ENCODE measurements at places on chromosomes 11 and 22. TPM values are rescaled to one million over a fixed set of nuclear protein-coding genes. Genes with fewer than 3 reads are reported as not detected.

GRCh38 chr11:102914238-102915043 lies 39.7 kb upstream of the MMP12 start:
- DNase-seq, result peak; percentile 16

TIGD3 gene
- 0.42 TPM for total RNA-seq

PLET1 gene
- not detected for total RNA-seq

PLAAT4 gene
- total RNA-seq, result 18.3 TPM

MICAL2 gene
- total RNA-seq, result 135 TPM

GLB1L3 gene
- 0.23 TPM for total RNA-seq

GRCh38 chr11:85751724-85752123 lies 59.2 kb downstream of the SYTL2 start:
- no peak for DNase-seq

MRGPRF gene
- total RNA-seq, result not detected

DNA sequence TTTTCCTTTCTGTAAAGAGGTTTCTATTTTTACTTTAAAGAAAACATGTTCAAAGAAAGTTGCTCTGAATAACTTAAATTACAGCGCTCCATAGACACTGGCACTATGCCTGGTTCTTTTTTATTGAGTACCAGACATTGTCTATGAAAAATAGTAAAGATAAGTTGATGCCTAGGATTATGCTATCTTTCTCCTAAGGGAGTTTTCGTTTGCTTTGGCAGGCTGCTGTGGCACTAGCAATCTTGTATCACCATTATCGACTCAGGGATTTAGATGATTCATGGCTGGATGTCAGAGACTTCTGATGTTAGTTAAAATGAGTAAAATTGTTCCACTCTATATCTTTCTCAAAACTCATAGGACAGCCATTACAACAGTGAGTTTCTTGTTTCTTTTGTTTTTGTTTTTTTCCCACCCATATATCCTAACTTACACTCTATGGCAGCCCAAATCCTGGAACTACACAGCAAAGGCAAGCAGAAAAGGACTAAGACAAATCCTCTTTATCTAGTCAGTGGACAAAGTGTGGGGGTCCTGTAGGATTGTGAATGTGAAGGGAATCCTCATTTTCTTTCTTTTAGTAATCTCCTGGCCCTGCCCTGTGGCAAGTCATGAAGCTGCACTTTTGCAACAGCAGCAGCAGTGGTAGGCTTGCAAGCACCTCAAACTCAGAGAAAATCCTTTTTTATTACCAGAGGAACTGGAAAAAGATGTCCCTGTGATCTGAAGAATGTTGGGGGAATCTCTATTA lies 20.7 kb downstream of the SLN start:
- DNase-seq, result peak; percentile 46

DNA sequence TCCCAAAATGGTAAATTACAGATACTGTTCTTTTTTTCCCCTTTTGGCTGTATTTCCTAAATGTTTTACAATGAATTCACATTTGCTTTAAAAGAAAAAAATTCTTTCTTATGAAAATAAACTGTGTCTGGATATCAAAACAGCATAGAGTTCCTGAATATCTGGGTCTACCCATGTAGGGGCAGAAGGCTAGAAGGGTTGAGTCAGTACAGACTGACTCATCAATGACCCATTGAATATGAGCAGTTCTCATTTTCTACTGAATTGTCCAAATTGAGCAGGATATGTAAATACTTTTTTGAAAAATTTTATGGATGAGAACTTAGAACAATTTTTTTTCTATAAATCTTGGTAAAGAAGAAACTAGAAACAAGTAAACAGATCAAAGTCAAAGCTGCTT lies 16.3 kb upstream of the C11orf87 start:
- no peak for DNase-seq

CD6 gene
- 0.06 TPM for total RNA-seq

GRCh38 chr22:46123694-46124382 lies 26.5 kb upstream of the PPARA start:
- no peak for DNase-seq

DNA sequence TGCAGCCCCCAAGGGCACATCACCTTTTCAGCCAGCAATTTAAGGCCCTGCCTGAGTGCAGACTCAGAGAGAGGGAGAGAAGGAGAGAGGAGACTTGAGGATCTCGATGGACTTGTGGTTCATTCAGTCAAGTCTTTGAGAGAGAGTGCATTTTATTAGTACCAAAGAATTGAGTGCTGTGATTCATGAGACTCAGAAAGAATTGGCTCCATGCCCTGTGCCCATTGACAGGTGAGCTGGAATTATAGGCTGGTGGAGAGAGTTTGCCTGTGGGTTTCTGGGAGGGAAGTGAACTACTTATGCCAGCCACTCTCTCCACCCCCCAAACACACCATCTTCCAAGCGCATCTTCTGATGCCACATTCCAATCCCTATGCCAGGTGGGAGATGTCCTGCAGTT lies 236.8 kb downstream of the MN1 start:
- no peak for DNase-seq

SCGB1C1 gene
- total RNA-seq, result not detected

DNA sequence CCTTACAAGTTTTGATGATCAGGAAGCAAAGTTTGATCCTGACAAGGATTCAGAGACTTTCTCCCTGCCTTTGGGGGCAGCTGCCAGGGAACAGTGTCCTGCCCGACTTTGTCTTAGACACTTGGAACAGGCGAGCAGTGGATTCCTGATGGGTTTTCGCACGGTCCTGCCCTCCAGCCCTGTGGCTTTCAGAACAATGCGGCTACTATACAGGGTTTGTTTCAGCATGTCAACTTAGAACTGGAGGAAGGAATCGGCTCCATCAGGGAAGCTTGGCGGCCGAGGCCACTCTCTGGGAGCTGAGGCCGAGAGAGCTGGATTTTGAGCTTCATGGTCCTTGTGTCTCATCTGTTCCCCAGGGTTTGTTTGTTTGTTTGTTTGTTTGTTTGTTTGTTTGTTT lies 11.5 kb downstream of the ANO1 start:
- DNase-seq, result no peak

DNA sequence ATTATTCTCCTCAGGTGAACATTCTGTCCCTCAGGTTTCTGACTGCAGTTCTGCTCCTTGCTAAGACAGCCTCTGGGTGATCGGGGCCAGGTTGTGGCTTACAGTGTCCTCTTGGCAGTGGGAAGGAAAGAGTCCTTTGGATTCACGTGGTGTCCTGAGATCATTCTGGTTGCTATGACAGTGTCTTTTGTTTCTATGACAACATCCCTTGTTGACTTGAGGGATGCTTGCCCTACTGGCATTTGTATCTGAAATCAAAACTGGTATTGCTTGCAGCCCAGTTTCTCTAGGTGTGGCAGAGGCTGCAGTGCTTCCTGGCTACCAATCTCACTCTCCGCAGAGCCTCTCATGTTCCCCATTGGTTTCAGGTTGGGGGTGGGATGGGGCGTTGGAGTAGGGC lies 151.8 kb upstream of the CCDC90B start:
- no peak for DNase-seq

DNA sequence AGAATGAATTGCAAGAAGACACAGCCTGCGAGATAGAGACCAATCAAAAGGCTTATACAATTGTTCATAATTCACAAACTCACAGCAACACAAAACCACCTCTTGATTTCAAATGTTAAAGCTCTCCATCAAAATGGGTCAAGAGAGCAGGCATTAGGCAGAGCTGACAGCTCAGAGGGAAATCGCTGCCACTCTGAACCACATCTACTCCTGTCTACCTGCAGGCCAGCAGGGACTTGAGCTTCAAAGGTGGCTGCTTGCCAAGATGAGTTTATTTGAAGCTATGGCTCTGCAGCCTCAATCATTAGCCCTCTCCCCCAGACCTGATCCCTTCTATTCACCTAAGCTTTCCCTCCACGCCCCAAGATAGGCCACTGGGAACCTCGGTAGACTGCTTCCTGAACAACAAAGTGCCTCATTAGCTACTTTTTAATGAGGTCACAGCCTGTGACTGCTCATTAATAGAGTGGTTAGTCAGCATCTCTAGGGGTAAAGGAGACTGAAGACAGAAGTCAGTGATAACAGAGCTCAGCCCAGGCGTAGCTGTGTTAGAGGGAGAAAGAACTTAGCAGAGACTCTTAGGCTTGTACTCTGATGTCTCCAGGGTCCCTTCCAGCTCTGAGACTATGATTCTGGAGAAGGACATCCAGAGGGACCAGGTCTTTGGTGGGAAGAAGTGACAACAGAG lies 21.2 kb upstream of the OR10A5 start:
- DNase-seq, result no peak

- no peak for DNase-seq
Observed at GRCh38 chr11:72287293-72287692, 43.3 kb upstream of the PHOX2A start.

GRCh38 chr11:11243209-11243589 lies 109.9 kb downstream of the CSNK2A3 start:
- DNase-seq, result no peak

- DNase-seq, result no peak
Observed at GRCh38 chr22:44409974-44410316, 88.1 kb downstream of the RTL6 start.

DNA sequence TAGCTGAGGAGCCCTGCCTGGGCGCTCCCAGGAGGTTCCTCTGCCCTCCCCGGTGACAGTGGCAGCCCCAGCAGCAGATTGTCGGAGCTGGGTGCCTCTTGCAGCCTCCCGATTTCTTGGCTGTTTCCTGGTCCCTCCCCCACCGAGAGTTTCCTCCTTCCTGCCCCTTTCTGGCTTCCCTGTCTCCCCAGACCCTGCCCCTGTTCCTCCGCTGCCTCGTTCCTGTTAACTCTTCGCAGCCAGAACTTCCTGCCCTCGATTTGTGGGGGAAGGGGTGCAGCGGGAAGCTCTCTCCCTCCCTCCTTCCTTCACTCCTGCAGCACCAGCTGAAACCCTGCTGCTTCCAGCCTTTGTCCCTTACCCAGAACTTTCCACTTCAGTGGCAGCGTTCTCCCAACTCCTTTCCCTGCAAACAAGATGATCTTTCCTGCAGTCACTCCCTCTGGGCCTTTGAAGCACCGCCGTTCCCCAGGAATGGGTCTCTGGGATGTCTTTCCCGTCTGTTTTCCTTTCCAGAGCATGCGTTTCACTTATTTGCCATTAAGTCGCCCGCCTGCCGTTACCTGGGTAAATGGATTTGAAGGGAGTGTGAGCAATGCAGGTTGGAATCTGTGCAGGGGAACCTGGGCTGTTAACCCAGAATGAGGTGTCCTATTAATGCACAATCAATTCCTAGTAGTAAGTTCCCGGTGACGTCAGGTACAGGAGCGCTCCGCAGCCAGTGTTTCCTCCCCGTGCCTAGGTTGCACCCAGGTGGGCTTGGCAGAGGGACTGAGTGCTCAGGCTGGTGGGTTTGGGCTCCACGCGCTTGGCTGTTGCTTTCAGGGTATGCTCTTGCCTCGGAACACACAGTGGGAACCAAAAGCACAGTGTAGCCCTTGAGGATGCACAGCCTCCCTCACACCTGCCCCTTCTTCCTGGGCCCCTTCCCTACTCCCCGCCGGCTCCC lies 4.3 kb downstream of the GRK2 start:
- DNase-seq, result no peak

TPP1 gene
- 2.5 TPM for total RNA-seq

DNA sequence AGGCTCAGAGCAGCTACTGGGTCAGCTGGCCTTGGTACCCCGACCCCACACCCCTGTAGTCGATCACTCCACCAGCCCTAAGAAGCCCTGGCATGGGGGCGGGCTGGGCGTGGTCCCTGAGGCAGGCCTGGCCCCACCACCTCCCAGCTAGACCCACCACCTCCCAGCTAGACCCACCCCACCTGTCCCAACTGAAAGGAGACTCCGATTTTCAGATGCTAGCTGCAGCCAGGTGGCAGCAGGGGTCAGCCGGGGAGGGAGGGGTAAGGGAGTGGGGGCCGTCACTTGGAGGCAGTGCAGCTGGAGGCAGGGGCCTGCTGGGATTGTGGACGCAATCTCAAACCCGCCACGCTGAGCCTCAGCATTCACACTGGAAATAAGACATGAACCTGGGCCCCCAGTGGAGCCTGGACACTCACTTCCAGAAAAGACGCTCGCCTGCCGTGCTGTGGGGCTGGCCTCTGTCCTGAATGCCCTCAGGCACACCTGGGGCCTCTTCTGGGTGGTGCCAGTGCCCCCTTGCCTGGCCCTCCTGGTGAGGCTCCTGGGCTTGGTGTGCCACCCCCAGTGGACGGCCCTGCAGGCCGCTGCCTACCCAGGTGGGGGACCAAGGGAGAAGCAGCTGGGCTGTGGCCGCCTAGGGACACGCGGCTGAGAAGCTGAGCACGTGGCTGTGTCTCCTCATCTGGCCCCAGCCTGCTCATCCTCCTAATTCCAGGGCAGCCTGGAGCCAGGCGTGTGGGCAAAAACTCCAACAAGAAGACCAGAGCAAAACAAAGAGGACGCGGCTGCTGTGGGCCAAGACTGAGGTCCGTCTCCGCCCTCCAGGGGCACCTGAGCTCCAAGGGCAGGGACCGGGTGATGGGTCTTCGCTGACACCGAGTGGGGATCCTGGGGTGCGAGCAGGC lies 26.7 kb downstream of the OSBPL5 start:
- DNase-seq, result no peak

All from Daoy (cell line).